ENCODE measurements at places on chromosomes 12 and 14.

- no peak for DNase-seq
Measured at GRCh38 chr12:508795-509194, 49.1 kb downstream of the B4GALNT3 start.

GRCh38 chr12:3341594-3341993 is 149.4 kb upstream of the PRMT8 start:
- DNase-seq, result no peak

DNA sequence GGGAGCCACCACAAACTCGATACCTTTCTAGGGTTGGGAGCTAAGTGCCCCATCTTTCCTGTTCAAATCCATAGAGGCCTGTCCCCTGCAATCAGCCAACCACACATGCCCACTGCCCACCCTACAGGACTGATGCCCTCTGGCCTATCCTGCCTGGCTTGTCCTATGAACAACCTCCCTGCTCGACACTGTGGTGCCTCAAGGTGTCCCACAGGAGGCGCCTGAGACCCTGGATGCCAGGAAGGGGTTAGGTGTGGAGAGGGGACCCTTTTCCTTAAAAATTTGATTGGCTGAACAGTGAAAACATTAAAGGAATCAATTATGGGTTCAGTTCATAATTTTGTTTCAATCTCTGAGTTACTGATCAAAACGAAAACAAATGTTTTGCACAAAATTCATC is 97.3 kb upstream of the FZD10 start:
- no peak for DNase-seq

- DNase-seq, result no peak
Measured at GRCh38 chr14:71521238-71522135, 410.7 kb upstream of the RGS6 start.

DNA sequence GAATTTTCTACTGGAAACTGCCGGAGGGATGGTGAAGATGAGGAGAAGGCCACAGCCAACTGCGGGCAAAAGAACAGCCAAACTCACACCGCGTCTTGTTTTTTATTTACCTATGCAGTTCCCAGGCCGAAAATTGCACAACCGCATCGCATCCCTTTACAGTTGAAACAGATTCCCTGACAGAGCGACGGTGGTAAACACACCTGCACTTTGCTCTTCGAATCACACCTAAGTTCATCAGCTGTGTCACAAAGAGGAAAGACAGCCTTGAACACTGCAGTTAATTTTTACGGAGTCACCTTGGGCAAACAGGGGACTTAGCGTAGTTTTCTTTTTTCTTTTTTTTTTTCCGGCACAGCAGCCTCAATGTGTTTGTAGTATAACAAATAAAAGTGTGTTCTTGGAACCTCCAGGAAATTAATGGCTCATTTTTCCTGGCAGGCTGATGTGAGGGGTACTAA is 272.0 kb upstream of the DIO3 start:
- no peak for DNase-seq

- no peak for DNase-seq
Measured at GRCh38 chr12:6925540-6926279, 2.0 kb upstream of the ATN1 start.

DNA sequence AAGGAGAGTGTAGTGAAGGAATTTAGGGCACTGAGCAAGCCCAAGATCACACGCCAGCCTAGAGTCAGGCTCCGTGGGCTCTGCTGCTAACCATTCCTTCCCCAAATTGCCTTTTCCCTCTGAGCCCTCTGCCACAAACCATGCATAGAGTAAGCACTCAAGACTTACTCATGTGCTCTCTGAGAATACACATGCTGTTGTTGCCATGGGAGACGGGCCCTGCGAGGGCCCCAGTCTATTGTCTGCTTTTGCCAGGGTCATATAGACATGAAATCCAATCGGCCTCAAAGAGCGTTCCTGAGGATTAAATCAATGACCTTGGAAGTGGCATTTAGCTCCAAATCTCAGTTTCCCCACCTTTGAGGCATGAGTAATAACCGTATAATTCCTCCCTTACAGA is 48.7 kb upstream of the WSCD2 start:
- DNase-seq, result no peak

- DNase-seq, result no peak
Measured at GRCh38 chr12:115895247-115895646, 382.2 kb downstream of the MED13L start.

- no peak for DNase-seq
Measured at GRCh38 chr14:57818511-57818910, 47.4 kb downstream of the SLC35F4 start.

GRCh38 chr12:62146318-62146717 is 113.9 kb upstream of the USP15 start:
- DNase-seq, result no peak

- DNase-seq, result peak; percentile 88
Measured at GRCh38 chr12:124927201-124928094, 13.0 kb upstream of the UBC start.

GRCh38 chr14:60420050-60420449 is 65.8 kb downstream of the C14orf39 start:
- no peak for DNase-seq

DNA sequence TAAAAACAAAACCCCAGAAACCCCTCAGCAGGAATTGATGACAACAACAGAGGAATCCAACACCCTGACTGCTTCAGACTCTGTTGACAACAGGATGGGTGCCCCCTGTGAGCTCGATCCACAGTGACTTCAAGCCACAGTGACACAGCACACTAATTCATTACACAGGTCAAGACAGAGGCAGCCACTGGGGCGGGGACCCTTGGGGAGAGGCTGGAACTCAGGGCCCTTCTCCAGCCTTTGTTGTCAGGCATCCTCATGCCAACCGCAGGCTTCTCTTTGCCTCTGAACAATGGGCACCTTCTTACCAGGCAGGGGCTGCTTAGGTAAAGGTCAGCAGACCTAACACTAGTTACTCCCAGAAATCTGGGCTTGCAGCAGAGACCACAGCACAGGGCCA is 37.6 kb downstream of the ACADS start:
- DNase-seq, result no peak

GRCh38 chr12:57737467-57738460 is 778 bp downstream of the AGAP2 start:
- no peak for DNase-seq

DNA sequence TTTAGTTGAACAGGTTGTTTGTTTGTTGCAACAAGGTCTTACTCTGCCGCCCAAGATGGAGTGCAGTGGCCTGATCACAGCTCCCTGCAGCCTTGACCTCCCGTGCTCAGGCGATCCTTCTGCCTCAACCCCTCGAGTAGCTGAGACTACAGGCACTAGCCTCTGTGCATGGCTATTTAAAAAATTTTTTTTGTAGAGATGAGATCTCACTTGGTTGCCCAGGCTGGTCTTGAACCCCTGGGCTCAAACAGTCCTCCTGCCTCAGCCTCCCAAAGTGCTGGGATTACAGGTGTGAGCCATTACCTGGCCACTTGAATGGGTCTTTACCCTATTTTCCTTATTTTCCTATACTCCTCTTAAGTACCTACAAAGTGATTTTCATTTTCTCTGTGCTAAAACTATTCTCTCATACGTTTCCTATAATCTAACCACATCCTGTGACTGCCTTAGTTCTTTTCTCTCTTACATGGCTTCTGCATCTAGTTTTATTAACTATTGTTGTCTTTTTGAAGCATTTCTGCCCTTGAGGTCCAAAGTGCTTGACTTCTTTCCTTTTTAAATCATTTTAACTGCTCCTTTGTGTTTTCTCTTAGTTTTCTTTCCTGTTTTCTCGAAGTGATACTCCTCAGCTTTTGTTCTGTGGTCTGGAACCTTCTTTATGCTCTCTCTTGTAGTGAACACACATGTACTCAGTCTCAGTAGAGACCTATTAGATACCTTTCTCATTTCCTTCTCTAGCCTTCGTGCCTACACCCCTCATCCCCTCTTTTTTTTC is 14.1 kb downstream of the GPX2 start:
- no peak for DNase-seq

GRCh38 chr14:41785696-41786095 is 179.0 kb downstream of the LRFN5 start:
- DNase-seq, result no peak

DNA sequence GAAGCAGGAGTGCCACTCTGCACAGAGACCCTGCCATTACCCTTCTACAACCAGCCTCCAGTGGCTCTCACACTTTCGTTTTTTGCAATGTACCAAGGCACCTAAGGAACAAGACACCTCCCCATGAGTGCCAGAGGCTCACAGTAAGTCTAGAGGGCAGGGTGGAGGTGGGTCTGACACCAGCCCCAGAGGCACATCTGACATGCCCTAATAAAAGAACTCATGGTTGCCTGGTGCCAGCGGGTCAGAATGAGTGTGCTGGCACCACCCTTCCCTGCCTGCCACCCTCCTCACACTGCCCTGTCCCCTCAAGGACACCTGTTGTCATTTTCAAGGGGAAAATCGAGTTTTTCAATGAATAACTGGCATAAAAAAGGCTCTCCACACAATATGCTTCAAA is 161.2 kb downstream of the FOXN3 start:
- no peak for DNase-seq

DNA sequence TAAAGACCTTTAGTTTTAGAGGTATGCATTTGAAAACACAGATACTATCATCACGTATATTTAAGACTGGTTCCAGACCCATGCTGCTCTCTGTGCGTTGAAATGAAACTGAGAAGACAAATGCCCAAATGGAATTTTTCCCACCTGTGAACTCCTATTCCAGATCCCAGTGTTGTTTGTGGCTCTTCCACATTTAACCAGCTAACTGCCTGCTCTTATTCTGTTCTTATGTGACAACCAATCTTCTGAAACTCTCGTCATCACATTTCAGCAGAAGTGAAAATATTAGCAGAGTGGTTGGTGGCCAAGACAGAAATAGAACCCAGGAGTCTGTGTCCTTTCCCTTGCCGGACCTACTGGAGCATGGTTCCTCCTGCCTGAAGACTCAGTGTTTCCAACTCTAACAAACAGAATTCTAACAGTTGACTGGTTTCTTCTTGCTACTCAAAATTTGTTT is 460.2 kb downstream of the RAD51B start:
- DNase-seq, result peak; percentile 44

- DNase-seq, result no peak
Measured at GRCh38 chr14:23008831-23009230, 1.1 kb downstream of the C14orf93 start.

GRCh38 chr14:81311778-81312177 is 88.3 kb downstream of the STON2 start:
- DNase-seq, result no peak

DNA sequence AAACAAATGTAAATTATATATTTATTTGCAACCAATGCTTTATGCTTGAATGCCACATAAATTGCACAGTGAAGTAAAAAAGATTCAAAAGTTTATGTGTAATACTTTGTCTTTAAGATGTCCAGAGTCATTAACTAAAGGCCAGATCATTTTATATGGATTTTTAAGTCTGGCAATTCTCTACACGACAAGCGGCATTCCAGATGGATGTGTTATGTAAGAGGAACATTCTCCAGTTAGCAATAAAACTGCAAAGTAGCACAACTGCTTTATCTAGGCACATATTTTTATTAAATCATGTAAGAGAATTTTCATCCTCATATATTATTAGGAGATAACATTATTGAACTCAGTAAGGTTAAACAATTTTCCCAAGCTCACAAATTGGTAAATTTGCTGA is 1717.7 kb upstream of the SEL1L start:
- DNase-seq, result no peak

DNA sequence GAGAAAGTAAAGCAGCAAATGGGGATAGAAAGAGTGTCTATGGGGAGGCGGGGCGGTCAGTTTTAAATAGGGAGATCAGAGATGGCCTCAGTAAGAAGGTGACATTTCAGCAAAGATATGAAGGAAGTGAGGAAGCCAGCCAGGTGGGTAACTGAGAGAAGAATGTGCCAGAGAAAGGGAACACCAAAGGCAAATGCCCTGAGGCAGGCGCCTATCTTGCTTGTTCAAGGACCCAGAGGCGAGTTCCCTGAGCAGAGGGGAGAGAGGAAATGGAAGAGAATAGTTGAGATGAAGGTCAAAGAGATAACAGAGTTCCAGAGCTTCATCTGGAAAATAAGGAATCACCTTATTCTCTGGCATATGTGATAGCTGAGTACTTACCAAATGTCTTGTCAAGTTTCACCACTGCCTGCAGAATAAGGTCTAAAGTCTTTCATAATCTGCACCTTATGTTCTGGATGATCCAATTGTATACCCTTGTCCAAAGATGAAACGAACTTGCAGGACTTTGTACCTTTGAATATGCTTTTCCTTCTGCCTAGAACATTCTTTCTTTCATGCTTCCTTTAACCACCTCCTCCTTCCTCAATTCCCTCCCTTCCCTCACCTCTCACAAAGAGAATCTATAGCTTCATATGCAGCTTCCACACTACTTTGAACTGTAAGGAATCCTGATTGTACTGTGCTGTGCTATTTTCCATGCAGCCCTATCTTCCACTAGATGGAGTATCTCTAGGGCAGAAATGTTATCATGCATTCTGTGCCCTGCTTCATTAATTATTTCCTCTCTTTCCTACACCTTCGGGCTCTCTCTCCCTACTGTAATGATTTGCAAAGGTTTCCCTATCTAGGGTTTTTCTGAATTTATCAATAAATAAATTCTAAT is 38.5 kb downstream of the GNPTAB start:
- no peak for DNase-seq

GRCh38 chr14:96693252-96693820 is 103.8 kb upstream of the VRK1 start:
- no peak for DNase-seq

- no peak for DNase-seq
Measured at GRCh38 chr12:90129366-90130030, 420.9 kb upstream of the ATP2B1 start.

DNA sequence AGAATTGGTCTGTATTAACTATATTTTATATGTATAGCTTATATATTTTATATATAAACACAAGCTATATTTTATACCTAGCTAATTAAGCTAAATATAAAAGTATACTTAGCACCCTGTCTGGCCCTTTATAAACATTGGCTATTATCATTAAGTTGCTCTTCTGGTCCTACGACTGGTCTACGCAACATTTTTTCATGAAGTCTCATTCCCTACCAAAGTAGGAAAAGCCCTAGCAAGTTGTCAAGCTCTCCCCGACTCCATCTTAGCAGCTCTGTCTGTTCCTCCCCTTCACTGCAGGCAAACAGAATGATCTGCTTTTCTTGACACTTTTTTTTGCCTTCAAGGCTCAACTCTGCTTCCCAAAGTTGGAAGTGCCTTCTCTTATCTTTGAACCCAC is 36.7 kb upstream of the ELK3 start:
- DNase-seq, result no peak

DNA sequence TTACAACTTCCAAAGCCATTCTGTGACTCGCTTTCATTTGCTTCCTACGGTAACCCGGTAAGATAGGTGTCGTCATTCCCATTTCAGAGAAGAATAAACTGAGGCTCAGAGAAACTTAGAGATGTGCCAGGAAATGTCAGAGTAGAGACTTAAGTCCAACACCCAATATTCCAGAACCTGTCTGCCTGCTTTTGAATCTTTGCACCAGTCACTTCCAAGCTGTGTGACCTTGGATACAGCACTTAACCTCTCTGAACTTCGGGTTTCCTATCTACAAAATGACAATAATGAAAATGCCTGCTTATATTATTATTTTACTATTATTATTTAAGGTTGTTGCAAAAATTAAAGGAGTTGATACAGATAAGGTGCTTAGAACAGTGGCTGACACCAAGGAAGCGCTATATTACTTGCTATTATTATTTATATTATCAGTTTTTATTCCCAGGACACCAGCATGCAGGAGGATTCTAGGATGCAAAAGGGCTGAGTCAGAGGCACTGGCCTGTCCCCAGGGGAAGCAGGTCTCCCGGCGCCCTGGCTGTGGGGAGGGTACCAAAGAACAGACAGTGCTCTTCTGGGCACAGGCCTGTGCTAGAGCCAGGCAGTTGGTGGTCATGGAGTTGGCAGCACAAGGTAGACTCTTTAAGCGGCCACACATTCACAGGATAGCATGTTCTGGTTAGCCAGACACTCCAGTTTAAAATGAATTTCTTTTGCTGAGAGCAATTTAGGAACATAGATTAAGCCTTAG is 5.4 kb downstream of the HSPB8 start:
- no peak for DNase-seq
